Renal cortex interstitium (tissue), 15 donors: ENCODE measurements at places on chromosomes 2 and 18. TPM values are rescaled to one million over a fixed set of nuclear protein-coding genes. Genes with fewer than 3 reads are reported as not detected.

The WNT6 gene
- polyA plus RNA-seq: 0.11 TPM

DNA sequence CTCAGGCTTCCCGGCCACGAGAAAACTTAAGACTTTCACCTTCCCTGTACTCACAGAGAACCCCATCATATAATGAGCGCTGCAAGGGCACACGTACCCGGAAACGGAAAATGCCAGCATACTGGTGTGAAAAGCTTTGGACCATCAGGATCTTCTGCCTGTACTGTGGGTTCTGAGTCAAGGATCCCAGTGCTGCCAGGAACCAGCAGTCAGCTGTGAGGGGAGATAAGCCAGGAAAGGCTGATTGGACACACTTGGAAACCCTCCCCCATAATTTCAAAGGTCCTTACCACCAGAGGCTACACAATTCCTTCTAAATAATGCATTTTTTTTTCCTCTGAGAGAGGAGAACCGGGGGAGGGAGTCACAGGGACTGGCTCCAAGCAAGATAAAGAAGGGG lies 31.4 kb downstream of the CAPN13 start:
- DNase-seq: no peak

DNA sequence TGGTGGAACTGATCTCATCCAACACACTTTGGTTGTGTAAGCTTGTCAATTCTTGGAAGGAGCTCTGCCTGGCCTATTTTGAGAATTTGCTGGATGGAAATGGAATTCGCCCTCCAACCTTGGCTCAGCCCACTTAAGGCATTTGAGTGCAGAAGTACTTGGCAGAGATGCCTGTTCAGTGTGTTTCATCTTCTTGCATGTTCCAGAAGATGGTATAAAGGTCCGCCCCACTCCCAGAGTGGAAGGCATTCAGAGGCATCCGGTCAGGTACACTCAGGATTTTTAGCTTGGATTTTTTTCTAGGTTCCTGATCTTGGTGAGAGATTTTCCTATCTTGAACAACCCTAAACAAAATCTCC lies 61.3 kb upstream of the TXNDC2 start:
- no peak for DNase-seq

DNA sequence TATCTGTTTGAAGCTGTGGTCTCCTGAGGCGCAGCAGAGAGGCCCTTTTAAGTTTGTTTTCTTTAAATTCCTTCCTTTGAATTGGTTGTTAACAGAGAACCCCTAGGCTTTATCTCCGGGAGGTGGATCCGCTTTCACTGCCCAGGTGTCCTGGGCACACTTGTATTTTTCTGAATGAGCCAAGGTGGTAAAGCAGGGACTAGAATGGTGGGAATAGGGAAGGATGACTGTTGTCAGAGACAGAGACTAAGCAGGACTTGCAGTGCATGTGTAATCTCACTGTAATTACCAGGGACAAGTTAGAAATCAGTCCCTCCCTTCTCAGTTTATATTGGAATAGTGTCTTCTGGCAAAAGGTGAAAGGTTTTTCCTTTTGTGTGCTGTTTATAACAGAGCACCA lies 72.8 kb downstream of the PHLPP1 start:
- DNase-seq: no peak

The CCNYL1 gene
- polyA plus RNA-seq: 17.0 TPM

GRCh38 chr2:23449413-23449812 lies 64.4 kb downstream of the KLHL29 start:
- DNase-seq: no peak

The CLIP4 gene
- 29.6 TPM for polyA plus RNA-seq
